ENCODE measurements at places on chromosomes 1 and 21. TPM values are rescaled to one million over a fixed set of nuclear protein-coding genes. Genes with fewer than 3 reads are reported as not detected.

RNF207 gene
- total RNA-seq = 14.0 TPM

GRCh38 chr1:59511476-59512465 is 214.9 kb downstream of the FGGY start:
- no peak for DNase-seq

DNA sequence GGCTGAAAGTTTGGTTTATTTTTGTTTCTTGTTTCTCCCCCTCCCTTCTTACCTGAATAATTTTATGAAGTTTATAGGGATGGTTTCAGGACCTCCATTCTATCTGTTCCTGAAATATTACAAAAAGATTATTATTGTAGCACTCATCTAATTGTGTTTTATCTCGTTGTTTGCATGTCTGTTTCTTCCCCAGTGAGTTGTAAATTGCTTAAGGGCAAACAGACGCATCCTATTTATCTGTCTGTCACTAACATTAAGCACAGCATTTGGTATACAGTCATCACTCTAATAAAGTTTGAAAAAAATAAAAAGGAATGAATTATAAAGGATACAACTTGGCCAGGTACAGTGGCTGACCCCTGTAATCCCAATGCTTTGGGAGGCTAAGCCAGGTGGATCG is 123.5 kb downstream of the LRRC7 start:
- no peak for DNase-seq

NUCKS1 gene
- total RNA-seq = 111 TPM

GALE gene
- total RNA-seq = 49.8 TPM

- no peak for DNase-seq
Observed at GRCh38 chr1:172108161-172108893, 267.0 kb downstream of the DNM3 start.

DNA sequence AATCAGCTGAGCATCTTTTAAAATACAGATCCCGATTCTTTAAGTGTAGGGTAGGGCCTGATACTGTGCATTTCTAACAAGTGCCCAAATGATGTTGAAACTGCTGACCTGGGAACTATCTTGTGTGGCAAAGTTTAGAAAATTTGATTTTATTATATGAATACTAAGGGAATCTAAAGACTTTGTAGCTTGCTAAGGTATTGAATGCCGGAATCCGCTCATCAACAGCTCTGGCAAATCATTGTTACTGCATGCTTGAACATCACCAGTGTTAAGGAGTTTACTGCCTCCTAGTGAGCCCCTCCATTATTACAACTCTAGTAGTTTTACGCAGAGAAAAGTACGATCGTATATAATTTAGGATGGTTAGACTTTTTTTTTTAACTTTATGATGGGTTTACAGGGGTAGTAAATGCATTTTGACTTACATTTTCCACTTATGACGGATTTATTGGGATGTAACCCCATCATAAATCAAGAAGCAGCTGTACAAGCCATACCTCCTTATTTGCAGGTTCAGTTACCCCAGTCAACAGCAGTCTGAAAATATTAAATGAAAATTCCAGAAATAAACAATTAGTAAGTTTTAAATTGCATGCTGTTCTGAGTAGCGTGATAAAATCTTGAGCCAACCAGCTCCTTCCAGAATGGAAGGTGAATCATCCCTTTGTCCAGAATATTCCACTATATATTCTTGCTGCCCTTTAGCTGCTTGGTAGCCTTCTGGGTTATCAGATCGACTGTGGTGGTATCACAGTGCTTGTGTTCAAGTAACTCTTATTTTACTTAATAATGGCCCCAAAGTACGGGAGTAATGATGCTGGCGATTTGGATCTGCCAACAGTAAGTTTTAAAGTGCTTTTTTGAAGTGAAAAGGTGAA is 892 bp downstream of the TYW3 start:
- DNase-seq = no peak

TAGLN2 gene
- total RNA-seq = 451 TPM

ERRFI1 gene
- total RNA-seq = 65.1 TPM

DNA sequence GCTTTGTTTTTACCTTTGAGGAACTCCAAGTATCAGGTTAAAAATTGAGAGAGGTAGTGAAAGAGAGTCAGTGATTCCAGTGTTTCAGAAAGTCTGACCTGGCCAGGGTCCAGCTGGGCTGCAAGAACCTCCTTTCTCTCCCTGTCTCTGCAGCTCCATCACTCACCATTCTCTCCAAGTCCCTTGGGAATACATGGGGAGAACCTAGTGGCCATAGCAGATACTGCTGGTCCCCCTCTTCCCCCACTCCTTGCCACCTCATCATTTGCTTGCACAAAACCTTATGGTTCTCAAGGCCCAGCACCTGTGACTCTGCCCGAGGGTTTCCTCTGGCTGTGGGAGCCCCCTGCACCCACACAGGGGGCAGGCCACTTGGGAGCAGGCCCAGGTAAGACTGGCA is 279.5 kb downstream of the KIF26B start:
- DNase-seq = no peak

HPCAL4 gene
- total RNA-seq = 0.41 TPM

DNA sequence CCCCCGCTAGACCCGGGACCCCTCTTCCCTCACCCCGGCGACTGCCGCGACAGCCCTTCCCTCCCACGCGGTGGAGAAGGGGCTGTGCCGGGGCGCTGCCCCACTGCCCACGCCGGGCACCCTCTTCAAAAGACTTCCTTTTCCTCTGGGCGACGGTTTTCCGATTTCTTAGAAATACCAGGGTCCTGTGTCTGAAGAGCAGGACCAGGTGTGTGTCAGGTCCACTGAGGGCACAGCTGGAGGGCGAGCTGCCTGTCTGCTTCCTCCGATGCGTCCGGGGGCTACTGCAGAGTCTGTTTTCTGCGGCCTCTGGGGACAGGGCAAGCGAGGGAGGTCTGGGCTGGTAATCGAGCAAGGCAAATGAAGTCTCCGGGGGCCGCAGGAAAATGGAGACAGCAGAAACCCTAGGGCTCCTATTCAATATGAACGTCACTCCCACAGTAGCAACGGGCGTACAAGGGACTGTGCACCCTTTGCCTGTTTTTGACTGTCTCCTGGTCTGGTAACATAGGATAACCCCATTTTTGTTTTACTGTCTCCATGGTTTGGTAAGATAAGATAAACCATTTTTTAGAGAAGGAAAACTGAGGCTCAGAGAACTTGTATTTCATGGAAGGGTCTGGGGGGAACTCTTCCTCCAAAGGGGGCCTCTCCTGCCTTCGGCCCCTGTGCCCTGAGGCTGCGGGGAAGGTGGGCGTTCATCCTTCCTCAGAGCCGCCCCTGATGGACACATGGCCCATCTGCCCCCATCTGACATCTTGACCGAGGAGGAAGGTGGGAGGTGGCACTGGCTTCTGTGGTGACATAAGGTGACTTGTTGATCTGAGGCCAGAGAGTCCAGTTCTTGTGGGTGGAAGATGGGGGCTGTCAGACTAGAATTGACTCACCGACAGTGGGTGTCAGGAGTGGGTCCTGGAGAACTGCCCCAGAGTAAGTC is 970 bp downstream of the TNFRSF1B start:
- DNase-seq = no peak

GRCh38 chr1:7345516-7345915 is 425.6 kb upstream of the VAMP3 start:
- DNase-seq = no peak

DNA sequence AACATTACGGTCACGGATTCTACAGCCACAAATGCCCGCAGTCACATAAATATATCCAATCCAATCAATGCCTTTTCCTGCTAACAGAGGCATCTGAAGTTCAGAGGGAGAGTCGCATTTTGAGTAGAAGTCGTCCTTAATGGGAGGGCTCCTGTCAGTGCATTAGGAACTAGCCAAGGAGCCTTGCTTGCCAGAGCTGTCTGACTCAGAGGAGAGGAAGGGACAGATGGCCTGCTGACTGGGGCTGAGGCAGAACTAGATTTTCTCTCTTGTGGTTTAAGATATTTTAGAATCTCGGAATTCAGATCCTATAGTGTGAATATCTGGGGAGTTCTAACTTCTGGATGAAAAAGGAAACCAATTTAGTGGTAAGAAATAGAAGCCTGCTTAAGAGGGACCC is 10.6 kb downstream of the XKR8 start:
- DNase-seq = no peak

GRCh38 chr1:66732407-66733166 is 19.7 kb upstream of the DYNLT5 start:
- no peak for DNase-seq

GRCh38 chr1:198253668-198254067 is 96.9 kb downstream of the NEK7 start:
- DNase-seq = no peak

S100A7A gene
- not detected for total RNA-seq
